ENCODE measurements at places on chromosomes 3 and 15.

- no peak for DNase-seq
Measured at GRCh38 chr3:42179110-42179725, 86.8 kb downstream of the CCK start.

DNA sequence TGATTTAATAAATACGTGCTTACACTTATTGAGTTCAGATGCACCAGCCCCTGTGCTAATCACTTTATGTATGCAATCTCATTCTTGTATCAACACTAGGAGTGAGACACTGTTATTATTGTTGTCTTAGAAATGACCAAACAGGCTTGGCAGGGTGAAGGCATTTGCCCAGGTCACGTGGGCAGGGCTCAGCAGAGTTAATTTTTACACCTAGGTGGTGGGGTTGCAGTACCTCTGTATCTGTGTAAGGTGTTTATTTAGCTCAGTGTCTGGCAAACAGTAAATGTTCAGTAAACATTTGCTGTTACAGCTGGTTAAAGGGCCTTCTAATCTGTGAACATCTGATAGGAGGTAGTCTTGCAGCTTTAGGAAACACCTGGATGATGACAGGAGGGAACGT lies 200.0 kb downstream of the CACNA2D3 start:
- DNase-seq, result peak; percentile 73

DNA sequence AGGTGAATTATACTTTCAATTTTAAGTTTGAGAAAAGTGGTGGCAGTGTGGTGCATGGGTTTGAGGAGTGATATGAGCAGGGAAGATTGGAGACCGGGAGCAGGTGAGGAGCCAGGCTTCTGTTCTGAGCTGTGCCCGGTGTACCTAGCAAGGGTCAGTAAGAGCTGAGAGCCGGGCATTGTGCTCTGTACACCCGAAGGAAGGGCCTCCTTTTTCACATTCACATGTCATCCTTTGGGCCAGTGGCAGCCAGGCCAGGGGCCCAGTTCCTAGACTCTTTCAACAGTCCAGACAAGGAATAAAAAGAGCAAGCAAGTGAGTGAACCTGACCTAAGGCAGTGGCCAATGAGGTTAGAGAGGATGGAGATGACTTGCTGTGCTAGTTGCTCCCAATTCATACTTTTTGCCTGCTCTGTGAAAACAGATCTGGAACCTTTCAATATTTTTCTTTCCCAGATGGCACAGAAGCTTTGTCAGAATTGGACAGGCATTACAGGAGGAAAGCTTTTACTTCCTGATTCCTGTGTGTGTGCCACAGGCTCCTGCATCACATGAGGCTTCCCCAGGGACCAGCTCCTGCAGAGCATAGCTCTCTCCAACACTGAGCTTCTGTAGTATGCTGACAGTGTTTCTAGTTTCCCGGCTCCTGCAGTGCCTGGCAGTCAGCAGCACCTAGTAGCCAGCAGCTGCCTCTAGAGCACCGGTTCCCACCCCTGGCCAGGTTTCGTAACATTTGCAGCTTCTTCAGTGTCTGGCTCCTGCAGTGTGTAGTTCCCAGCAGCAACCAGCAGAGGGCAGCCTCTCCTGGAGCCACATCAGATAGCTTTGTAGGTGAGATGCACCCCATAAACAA lies 5.3 kb upstream of the TRA2B start:
- peak; percentile 89 for DNase-seq

DNA sequence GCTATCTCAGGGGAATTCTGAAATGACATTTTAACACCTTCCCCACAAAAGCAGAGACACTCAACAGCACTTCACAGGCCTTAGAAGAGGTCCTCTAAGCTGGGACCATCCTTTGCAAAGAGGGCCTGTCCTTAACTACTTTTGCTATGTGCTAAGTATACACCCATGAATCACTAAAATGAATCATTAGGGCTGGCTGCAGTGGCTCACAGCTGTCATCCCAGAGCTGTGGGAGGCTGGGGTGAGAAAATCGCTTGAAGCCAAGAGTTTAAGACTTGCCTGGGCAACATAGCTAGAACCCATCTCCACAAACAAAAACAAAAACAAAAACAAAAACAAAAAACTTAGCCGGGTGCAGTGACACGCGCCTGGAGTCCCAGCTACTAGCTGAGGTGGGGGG lies 53.9 kb upstream of the MELTF start:
- no peak for DNase-seq

GRCh38 chr3:101212730-101213129 lies 107.6 kb downstream of the IMPG2 start:
- no peak for DNase-seq

GRCh38 chr3:143188881-143189280 lies 69.3 kb downstream of the CHST2 start:
- no peak for DNase-seq

DNA sequence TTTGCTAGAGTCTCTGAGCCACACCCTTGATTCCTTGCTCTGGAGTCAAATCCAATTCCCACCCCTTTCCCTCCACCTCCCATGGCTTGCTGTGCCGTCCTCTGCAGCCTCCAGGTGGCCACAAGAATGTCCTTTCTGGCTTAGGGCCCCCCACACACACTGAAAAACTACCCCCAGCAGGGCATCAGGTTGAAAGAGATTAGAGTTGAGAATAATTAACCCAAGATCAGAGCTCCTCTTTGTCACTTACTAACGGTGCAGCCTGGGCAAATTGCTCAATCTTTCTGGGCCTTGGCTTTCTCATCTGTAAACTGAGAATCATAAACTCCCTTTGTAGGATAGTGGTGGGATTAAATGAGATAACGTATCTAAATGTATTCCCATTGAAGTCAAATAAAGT lies 78.5 kb downstream of the MRPL46 start:
- peak; percentile 3 for DNase-seq

- DNase-seq, result no peak
Measured at GRCh38 chr15:98812716-98813446, 164.5 kb downstream of the IGF1R start.

DNA sequence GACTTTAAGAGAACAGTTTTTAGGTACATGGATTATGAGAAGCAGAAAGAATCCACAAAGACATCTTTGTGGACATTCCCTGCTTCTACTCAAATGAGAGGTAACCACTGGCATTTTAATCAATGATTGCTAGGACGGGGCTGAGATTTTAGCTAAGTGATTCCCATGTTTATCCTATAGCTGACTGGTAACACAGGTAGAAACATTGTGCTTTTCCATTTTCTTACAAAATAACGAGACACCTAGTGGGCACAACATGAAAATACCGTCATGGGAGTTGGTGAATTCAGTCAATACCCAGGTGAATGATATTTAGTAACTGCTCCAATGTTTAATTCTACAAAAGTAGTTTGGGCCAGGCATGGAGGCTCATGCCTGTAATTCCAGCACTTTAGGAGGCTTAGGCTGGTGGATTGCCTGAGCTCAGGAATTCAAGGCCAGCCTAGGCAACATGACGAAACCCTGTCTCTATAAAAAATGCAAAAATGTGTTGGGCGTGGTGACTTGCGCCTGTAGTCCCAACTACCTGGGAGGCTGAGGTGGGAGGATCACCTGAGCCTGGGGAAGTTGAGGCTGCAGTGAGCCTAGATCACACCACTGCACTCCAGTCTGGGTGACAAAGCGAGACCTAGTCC lies 37.2 kb upstream of the DENND4A start:
- DNase-seq, result no peak

DNA sequence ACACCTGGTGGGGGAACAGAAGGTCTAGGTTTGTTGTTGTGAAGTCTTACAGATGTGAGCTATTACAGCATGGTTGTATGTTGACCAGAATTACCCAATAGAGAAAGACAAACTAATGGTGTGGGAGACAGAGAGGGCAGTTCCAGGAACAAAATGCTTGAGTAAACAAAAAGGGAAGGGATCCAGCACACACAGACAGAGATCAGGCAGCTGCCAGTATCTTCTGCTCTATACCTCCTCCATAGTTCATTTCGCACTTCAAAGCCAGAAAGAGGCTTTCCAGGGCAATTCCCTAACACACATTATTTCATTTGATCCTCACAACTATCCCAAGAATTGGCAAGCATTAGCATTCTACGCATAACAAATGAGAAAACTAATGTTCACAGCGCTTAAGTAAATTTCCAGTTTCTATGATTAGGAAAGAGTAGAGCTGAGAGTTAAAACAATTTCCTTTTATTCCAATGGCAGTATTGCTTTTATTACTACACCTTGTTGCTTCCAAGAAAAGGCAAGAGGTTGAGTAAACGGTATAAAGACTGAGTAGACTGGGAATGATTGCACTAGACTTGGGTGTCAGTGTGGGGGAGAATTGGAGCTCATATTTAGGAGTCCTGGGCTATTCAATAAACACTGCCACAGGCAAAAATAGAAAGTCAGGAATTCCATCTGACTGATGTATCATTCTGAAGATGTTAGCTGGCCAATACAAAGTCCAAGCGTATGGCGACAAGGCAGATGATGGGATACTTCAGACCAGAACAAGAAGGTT lies 39.7 kb upstream of the ZNF280D start:
- no peak for DNase-seq

- no peak for DNase-seq
Measured at GRCh38 chr3:48034000-48034516, 17.8 kb upstream of the MAP4 start.

DNA sequence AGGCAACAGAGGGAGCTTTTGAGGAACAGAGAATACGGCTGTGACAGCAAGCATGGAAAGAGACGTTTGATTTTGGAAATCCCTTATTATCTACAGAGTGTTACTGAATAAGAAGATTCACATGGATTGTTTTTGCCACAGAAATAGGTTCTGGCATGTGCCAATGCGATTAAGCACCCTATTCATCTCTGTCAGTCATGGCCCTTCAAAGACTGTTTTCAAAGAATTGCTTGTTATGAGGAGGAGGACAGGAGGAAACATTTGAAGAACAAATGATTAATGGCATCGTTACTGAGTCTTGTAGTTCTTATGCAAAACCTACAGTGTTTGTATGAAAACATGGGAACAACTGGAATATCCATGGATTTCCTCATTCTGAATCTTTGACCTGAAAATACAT lies 86.2 kb downstream of the EPHA6 start:
- DNase-seq, result no peak

- no peak for DNase-seq
Measured at GRCh38 chr15:95550702-95551101, 779.8 kb upstream of the NR2F2 start.

- no peak for DNase-seq
Measured at GRCh38 chr15:69657626-69658025, 205.0 kb downstream of the RPLP1 start.

DNA sequence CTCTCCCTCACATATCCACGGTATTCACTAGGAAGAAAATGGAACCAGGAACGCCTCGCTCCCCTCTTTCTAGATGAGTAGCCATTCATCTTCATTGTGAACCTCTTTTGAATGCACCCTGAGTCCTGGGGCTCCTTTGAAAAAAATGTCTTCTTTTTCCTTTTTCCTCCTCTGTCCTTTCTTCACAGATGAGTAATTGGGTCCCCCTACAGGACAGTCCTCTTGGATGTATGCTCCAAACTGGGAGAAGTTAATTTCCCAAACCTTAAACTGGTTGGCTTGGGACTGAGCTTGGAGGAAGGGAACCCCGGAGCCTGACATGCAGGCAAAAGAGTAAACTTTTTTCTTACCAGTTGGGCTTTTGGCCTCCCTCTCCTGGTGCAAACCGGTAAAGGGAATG lies 108.8 kb downstream of the DPH6 start:
- DNase-seq, result no peak

GRCh38 chr3:131596884-131597283 lies 94.1 kb upstream of the MRPL3 start:
- DNase-seq, result no peak

All from pancreas (tissue), 10 donors.